CD8-positive, alpha-beta memory T cell (primary cell): ENCODE measurements at places on chromosomes 7 and 10.

- DNase-seq, result no peak
Measured at GRCh38 chr7:48083114-48083830, 5.8 kb upstream of the UPP1 start.

DNA sequence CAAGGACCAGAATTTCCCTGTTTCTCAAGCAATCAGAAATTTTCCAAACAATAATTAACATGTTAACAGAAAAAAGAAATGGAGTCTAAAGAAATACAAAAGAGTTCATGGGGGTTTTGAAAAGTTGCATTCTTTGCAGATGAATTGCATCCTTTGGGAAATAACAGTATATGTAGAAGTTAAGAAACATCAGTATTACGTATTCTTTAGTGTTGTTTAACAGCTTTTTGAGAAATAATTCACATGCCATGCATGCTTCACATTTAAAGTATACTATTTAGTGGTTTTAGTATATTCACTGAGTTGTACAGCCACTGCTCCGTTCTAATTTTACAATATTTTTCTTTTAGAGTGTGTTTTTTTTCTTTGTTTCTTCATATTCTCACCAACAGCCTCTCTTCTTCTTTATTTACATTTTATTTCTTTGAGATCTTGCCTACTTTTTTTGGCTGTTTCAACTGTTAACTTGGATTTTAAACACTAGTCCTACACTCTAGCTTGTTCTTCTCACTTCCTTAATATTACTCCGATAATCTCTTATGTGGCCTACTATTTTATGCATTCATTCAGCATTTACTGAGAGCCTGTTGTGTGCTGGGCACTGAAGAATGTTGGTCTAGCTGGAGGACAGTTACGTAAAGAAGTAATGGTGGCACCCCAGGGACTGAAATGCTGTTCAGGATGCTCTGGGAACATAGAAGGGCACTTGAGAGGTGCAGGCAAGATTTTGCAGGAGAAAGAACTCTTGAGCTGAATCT lies 330.1 kb downstream of the EXOC4 start:
- no peak for DNase-seq

DNA sequence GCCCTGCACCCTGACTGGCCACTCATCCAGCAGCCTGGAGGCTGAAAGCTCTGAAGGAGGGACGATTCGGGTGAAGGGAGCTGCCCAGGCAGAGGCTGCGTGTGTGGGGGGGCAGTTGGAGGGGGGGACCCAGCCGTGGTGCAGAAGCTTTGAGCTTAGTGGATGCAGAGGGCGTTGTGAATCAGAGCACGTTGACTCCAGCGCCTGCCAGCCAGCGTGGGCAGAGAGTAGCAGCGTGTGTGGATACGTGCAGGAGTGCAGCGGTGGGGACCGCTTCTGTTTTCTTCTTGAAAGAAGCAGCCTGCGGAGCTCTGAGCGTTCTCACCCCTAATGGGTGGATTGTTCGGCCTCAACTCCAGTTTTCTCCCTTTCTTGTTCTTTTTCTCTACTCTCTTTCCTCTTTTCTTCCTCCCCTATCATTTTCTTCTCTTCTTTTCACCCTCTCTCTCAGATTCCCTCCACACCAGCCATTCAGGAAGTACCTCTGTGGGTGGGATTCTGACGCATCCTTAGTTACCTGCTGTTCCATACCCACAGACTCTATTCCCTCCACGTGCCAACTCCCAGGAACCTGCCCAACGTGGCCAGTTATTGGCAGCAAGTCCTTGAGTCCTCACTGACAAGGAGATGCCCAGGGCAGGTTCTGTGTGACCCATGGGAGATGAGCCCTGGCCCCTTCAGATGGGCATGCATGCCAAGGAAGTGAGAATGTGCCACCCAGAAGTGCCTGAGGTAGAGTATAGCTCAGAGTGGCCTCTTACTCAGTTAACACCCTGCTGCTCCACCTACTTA lies 47.4 kb downstream of the SORCS3 start:
- DNase-seq, result no peak

GRCh38 chr7:47543056-47543455 lies 38.9 kb downstream of the TNS3 start:
- no peak for DNase-seq

DNA sequence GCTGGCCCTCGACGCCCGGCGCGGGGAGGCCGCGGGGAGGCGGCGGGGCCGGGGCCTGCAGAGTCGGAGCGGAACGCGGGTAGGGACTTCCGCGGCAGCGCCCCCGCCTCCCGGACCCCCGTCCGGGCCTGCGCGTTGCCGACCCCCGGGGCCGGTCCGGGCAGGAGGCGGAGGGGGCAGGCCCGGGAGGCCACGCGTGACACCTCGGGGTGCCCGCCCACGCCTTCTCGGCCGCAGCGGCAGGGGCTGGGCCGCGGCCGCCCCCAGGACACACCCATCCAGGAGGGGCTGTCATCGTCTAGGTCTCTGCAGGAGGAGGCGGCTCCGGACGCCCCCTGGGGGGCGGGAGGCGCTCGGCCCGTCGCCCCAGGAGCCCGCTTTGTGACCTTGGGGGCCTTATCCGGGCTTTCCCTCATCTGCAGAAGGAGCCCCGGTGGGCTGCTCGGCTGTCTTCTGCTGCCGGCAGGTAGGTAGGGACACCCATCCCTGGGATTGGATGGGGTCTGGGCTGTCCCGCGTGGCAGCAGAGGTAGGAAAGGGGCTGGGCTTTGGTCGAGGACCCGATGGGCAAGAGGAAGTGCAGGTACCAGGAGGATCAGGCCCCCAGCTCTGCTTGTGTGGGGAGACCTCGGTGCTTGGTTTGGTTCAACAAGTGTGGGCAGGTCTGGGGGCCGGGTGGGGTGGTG lies 569 bp downstream of the ZNF316 start:
- DNase-seq, result peak; percentile 79

DNA sequence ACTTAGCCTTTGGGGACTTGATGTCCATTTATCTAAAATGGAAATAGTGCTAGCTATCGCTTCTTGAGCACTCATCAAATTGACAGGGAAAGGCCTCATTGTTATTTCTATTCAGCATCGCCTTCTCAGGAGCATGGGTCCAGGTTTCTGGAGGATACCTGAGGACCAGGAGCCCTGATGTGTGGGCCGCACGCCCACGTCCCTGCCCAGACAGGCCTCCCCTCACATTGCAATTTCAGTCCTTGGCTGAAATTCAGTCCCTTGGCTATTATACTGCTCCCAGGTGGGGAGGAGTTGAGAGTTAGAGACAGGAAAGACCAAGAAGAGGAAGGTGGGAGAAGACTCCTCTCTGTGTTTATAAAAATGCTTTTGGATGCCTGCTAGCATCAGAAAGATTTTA lies 38.9 kb downstream of the GPRIN2 start:
- no peak for DNase-seq

DNA sequence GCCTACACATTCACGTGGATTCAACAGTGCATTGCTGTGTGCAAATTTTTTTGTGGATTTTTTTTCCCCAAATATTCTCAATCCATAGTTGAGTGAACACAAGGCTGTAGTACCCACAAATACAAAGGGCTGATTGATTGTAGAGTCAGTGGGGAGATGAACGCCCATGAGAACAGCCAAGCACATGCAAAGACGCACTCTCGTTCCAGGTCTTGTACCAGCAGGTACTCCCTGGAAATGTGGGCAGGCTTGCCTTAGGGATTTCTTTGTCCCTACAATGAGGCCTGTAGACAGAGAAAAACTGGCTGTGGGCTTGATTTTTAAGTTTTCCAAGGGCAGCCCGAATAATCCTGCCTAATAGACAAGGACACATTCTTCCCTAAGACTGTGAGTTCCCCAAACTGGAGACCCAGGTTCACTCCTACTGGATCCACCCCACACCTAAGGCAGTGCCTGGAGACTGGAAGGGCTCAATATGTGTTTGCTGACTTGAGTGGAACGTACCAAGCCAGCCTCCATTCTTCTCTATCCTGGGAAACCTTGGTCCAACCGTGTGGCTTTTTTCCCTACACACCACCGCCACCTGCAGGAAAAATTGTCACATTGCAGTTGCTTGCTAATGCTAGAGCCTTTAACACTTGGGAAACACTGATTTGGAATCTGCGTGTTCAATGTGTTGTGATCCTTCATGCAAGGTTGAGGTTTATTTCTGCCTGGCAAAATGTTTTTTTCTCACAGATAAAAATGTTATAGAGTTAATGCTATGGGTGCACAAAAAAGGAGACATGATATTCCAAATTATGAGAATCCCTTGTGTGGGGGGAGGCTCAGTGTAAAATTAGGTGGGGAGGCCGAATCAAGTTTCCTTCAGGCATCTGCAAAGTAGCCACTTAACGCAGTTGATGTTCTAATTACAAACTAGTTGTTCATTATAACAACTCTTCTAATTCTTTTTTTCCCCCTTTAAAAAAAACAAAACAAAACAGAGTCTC lies 49.3 kb downstream of the PPP1R17 start:
- DNase-seq, result no peak

- DNase-seq, result peak; percentile 67
Measured at GRCh38 chr7:121442845-121443244, 46.7 kb upstream of the FAM3C start.

DNA sequence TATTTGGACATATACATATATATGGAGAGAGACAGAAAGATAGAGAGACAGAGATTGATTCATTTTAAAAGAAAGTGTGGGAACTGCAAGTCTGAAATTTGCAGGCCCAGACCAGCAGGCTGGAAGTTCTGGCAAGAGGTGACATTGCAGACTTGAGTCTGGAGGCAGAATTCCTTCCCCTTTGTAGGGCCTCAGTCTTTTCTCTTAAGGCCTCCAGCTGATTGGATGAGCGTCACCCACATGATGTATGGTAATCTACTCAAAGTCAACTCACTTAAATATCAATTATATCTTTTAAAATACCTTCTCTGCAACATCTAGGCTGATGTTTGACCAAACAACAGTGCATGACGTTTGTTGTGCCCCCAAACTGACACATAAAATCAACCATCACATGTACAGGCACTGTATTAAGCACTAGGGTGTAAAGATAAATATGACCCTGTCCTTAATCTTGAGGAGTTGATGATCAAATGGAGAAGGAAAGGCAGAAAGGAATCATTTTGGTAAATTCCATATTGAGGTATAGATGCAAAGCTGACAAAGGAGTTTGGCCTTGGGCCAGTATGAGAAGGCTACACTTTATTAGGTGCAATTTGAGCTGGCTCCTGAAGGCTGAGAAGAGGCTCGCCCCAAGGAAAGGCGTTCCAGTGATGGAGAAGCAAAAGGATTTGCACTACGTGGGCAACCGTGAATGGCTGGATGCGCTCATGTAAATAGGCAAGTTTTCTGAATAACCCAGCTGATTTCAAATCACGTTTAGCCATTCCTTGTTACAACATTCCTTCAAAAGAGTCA lies 52.6 kb downstream of the BPGM start:
- DNase-seq, result no peak

- DNase-seq, result no peak
Measured at GRCh38 chr10:45058580-45058979, 57.9 kb downstream of the ZNF22 start.

DNA sequence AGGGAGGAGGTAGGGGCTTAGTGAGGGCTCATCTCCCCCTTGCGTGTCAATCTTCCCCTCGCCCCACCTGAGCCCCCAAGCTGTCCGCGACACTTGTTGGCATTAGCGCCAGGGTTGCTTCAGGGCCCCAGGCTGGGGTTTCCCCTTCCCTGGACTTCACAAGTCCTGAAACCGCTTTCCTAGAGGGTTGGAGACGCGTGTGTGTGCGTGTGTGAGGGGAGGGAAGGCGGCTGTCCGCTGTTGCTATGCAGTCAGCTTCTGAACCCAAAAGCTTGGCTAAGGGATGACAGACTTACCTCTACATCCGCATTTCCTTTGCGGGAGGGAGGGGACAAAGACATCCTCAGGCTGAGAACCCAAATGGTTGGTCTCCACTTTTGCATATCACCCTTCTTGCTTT lies 803 bp downstream of the GOLGA7B start:
- DNase-seq, result no peak

- DNase-seq, result no peak
Measured at GRCh38 chr7:12719141-12719919, 31.9 kb downstream of the ARL4A start.

GRCh38 chr10:101287183-101287996 lies 58.1 kb upstream of the LBX1 start:
- no peak for DNase-seq

DNA sequence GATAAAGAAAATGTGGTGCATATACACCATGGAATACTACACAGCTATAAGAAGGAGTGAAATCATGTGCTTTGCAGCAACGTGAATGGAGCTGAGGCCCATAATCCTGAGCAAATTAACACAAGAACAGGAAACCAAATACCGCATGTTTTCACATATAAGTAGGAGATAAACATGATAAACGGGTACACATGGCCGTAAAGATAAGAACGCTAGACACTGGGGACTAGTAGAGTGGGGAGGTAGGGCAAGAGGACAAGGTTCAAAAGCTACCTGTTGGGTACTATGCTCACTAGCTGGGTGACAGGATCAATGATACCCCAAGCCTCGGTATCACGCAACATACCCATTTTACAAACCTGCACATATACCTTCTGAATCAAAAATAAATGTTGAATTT lies 113.7 kb downstream of the CSTF2T start:
- DNase-seq, result no peak

GRCh38 chr7:36005293-36005692 lies 147.8 kb upstream of the EEPD1 start:
- DNase-seq, result no peak

DNA sequence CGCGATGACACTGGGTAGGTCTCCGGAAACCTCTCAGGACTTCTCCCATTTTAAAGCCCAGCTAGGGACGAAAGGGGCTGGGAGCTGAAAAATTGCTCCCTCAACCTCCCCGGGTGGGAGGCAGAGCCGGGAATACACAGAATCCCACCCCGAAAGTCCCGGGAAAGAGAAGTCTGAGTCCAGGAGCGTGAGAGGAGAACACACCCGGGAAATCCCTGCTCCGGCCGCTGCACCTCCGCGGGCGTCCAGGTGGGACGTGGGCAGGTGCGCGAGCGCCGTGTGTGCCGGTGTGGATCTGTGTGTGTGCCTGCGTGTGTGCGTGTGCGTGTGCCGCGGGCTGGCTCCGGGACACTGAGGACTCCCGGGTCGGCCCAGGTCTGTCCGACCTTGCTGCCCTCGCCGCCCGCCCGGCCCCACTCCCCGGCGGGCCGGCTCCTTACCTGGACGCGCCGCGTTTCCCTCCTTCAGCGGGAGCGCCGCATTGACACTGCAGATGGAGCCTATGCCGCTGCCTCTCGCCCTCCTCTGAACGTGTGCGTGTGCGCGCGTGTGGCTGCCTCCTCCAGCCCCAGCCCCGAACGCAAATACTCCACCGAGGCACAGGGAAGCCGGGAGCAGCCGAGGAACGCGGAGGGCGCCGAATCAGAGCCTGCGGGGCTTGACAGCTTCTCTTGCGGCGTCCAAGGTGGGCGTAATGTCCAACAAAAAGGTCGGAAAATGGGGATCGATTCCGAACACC lies at the start of gene PLXNA4:
PLXNA4 (minus strand) TSS at position 489 of the 739 bp plus-strand sequence. CDS start 67,777 bp downstream, outside the sequence.
- no peak for DNase-seq

DNA sequence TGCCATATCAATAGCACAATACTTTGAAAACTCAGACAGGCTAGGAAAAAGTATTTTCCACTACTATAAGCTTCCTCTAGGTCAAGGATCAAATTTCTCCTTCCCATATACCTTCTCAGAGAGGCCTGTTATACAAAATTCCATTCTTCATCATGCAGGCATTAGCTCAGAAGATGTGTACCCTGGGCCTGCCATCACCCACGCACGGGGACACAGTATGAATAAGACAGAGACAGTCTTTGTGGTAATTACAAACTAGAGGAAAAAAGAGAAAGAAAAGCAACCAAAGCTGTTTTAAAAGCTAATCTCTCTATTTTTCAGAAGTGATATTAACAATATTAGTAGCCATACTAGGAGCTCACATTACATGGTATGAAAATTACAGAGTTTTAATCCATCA lies 236.8 kb upstream of the AOAH start:
- no peak for DNase-seq
